ENCODE measurements at places on chromosomes 2 and 18.

DNA sequence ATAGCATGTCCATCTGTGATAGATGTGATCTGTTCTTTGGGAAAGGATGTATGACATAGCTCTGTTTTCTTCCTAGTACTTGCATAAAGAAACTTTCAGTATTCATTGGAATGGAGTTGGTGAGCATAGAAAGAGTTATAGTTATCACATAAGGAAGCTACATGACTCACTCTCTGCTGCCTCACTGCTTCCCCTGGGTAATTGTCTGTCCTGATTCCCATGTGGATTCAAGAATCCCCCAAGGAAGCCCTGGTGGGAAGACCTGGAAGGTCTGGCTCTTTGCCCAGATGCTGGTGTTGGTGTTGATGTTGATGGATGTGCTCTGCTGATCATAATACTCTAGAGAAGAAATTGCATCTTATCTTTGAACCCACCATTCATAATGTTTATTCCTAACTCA lies 60.6 kb downstream of the PTPN4 start:
- DNase-seq = no peak

- no peak for DNase-seq
Observed at GRCh38 chr2:134778372-134778771, 59.6 kb upstream of the TMEM163 start.

- no peak for DNase-seq
Observed at GRCh38 chr2:25286025-25286400, 55.7 kb downstream of the DNMT3A start.

DNA sequence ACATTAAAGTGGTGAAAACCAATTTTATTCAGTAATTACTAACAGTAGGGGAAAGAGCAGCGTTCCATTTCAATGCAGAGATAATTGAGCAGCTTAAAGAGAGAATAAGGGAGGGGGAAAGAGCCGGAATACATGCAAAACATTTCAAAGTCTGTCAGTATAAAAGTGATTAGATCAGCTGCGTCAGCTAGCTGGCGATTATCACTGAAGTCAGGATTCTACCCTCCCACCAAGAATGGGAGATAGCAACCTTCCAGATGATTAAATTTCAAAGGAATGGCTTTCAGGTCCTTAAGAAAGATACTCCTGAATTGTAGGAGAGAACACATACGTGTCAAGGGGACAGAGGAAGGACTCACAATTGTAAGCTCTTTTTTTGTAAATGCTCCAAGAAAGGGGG lies 2.7 kb upstream of the ZC3H6 start:
- DNase-seq = no peak

DNA sequence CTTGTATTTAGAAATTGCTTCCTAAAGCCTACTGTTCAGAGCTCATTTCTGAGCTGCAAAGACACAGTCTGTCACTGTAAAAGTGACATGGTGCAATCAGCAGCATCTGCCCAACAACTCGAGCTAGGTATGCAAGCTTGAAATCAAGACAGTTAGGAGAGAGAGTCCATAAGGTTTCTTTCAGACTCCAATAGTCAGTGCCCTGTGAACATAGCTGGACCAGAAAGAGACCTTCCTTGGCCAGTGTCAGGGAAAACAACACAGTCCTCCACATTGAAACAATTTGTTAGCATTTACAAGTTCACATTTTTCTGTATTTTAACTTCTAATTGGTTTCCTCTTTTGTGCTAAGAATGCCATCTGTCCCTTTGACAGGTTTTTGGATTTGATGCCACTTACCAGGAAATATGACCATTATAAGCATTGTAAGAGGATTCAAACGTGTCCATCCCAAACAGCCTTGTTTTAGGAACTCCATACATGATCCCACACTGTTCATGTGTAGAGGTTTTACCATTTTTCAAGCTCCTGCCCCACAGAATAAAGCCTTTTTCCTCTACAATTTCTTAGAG lies 8.9 kb upstream of the MYCN start:
- peak; percentile 58 for DNase-seq

GRCh38 chr2:126475031-126475430 lies 180.9 kb upstream of the GYPC start:
- DNase-seq = no peak

DNA sequence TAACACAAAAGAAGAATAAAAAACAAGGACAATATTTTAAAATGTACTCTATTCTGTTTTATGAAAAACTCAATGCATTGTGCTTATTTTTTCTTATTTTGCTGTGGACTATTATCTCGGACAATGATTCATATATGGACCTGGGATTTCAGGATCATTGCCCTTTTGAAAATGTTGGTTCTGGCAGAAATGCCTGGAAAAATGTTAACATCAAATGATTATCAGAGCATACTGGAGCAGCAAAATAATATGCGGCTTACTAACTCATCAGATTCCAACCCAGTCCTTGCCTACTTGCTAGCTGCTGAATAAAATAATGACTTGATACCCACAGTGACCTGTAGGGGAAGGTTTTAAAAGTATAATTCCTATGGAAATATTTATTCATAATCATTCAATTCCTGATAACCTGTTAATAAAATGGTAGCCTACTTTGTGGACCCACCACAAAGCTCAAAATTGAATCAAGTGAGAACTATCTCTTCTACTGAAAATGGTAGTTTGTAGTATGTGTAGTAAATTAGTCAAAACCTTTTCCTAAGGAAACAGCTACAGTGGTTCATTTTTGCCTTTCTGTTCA lies 117.4 kb downstream of the NEB start:
- DNase-seq = no peak

DNA sequence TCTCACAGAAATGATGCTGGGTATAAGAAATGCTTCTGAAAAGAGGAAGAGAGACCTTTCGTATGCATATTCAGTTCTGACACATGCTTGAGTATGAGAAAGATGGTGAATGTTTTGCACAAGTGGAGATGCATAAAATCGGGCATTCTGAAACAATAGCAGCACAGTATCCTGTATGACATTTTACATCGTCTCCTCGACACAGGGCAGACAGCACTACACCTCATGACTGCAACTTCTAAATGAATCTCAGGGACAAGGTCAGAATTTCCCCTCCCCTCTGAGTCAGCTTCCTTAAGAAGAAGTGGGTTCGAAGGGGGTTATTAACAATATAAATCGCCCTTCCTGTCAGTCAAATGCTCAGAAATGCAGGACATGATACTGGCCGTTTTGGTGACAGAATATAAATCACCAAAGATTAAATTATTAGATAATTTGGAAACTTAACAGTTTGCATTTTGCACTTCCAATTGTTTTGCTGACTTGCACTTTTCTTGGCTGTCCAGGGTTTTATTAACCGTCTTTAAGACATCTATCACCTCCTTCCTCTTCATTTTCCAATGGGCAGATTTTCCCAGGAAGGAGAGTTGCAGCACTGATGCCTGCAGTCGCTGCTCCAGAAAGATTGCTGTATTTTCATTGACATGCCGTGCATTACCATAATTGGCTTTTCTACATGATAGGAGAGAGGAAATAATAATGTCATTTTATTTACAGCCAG lies 57.2 kb downstream of the TSHZ1 start:
- no peak for DNase-seq

DNA sequence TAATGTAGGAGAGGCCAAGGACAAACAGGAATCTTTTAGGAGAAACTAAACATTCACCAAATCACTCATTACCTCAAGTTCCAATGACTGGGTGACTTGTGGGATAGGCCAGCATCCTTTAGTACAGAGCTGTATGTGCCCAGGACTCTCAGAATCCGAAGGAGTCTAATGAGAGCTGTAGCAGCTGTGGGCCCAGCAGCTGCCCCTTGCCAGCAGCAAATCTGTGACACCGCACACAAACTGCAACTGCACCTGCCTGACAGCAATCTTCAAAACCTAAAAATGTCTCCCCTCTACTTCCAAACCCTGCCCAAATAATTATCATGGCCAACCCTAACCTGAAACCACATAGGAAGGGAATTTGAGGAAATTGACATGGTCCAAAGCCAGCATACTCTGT lies 44.5 kb upstream of the ACVR2A start:
- no peak for DNase-seq
